ENCODE measurements at places on chromosomes 4 and X.
A peak's percentile ranks its signal among the peaks of the same experiment; 100 is the strongest.

GRCh38 chr4:81722290-81722851, 250.7 kb upstream of the RASGEF1B start:
- DNase-seq: peak; percentile 70

DNA sequence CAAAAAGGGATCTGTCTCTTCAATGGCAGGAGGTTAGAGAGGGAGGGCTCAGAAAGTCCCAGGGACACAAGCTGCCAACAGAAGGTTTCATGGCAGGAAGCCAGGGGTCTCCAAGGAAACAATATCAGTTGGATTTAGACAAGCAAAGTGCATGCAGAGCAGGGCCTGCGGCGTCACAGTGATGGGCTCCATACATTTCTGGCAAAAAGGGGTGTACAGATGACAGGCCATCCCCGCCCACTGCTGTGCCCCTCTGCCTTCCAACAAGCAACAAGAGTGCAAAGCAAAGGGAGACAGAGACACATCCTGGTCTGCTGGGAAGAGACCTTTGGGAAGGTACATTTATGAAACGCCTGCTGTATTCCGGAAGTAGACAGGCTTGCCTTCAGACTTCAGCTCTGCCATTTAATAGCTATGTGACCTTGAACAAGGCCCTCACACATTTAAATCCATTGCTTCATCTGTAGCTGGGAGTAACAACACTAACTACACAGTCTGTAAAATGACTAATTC, 121.2 kb downstream of the AFAP1 start:
- peak; percentile 74 for DNase-seq

DNA sequence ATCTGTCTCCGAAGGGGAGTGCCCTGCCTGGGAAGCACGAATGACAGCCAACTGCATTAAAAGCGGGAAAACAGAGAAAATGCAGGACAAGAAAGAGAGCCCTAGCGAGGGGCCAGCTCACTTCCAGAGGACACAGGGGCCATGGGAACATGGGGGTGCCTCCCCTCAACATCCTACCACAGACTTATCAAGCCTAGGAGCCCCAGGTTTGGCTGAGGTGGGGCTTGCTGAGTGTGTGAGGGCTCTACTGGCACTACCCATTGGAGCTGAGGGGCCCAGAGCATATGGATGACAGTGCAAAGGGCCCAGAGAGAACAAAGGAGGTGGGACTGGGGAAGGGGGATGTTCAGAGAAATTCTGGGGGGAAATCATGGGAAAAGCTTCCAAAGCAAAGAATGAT, 101.8 kb downstream of the PJA1 start:
- DNase-seq: no peak

GRCh38 chrX:154517101-154517781, 1.2 kb upstream of the FAM3A start:
- no peak for DNase-seq

DNA sequence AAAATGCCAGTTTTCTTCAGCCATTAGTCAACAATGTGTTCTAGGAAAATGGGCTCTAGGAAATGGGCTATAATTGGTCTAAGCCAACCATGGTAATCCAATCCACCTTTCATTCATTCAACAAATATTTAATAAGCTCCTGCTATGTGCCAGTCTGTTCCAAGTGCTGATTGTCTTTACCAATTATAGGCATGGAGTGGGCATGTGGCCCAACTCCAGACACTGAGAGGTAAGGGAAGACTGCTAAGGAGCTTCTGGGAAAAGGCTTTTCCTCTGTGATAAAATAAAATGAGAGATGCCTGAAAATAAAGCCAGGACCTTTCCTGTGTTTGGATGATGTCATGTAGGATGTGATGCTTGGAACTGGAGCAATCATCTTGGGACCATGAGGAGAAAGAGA, 43.3 kb downstream of the HOPX start:
- no peak for DNase-seq

- DNase-seq: no peak
These were observed 139.9 kb downstream of the FRYL start for GRCh38 chr4:48640225-48640624.

DNA sequence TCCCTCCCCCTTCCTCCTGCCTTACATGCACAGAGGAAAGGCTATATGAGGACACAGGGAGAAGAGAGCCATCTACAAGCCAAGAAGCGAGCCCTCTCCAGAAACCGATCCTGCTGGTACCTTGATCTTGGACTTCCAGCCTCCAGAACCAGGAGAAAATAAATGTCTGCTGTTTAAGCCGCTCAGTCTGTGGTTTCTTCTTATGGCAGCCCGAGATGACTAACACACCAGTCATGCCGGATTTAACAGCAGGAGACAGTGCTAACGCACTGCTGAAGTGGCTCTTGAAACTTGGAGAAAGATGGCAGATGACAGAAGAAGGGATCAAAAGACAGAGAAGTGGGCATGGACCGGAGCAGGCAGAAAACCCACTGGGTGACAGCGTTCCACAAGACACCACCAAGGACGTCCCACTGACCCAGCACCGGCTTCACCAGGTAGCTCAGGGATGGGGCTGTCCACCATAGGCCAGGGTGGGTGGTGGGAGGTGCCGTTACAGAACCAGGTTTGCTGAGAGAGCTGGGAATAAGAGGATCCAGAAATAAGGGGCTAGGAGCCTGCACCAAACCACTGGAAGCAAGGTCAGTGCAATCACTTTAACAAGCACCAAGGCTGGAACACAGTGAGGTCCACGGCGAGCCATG, 6.2 kb upstream of the MAN2B2 start:
- no peak for DNase-seq

- DNase-seq: peak; percentile 62
These were observed 66.0 kb upstream of the C4orf54 start for GRCh38 chr4:99723612-99724011.

DNA sequence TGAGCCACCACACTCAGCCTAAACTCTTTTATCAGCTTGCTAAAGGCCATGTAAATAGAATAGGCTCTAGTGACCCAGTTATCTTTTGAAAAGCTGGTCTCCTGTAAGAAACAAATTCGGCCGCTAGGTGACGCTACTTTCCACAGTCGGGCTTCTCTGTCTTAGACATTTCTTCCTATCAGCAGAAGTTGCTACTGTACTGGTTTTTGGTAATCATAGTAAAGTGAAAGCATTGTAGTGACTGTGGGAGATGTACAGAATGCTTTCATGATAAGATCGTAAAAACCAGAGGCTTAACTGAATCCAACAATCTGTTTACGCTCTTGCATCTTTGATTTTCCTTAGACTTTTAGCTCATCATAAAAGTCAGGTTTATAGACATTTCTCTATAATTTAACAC, 82.6 kb downstream of the GK start:
- peak; percentile 53 for DNase-seq

GRCh38 chrX:3119376-3119775, 78.1 kb downstream of the ARSF start:
- no peak for DNase-seq

DNA sequence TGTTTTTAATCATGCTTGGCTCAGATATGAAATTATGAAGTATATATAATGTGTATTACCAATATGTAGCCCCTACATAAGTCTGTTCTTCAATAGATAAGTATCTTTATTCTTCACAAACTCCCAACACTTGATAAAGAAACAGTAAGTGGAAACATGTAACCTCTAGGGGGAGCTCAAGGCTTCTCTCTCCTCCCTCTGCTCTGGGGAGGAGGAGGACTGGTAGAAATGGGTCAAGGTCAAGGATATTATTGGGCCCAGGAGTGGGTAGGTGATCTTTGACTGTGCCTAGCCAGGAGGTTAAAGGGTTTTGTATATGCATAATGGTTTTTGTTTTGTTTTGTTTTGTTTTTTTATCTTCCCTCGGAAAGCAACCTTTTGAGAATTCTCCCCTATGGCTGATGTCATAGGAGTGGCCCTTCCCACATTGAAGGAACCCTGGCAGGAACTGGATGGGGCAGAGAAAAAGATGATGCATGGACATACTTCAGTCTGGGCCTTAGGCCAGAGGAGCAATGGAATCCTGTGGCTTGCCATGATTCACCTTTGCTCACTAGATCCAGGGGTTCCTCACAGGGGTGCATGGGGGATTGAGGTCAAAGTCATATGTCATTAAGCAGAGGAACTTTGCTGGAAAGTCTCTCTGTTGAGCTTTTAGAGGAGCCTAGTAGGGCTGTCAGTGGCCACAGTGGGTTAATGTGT, 460.3 kb downstream of the MID1IP1 start:
- peak; percentile 30 for DNase-seq

GRCh38 chr4:20037745-20038144, 214.0 kb upstream of the SLIT2 start:
- DNase-seq: no peak

All from muscle of leg (tissue), 16 donors.